ENCODE measurements at places on chromosomes 2 and 18. TPM values are rescaled to one million over a fixed set of nuclear protein-coding genes. Genes with fewer than 3 reads are reported as not detected.

DNA sequence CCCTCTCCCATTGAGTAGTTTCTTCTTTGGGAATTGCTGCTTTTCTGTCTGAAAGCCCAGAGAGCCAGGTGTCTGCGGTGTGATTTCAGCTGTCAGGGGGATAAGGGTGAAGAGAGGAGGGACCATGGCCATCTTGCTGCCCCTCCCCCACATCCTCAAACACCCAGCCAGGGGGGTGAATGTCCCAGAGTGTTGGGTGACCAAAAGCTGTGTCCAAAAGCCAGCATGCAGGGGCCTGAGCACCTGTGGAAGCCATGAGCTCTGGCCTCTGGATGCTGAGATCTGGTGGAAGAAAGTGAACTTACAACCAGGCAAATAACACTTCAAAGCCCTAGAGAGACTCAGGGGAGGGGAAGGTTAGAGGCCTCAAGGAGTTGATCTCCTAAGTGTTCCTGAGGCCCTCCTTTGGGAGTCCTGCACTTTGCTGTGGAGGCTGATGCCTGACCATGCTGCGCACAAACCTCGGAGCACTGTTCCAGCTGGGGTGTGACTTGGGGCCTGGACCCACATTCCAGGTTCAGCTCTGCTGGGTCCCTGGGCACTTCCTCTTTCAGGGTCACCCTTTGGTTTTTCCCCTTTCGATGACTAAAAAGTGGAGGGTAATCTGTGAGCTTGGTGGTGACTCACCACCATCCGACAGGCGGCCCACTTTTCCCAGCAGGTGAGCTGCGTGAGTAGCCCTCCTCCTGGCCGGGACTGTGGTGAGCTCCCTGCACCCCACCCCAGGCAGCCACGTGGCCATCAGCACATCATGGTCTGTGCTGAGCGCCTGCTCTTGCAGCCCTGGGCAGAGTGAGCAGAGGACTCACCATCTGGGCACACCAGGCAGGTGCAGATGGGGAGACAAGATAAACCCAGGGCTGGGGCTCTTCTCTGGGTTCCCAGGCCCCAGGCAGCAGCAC lies 66.8 kb upstream of the FOSL2 start:
- DNase-seq = no peak

DNA sequence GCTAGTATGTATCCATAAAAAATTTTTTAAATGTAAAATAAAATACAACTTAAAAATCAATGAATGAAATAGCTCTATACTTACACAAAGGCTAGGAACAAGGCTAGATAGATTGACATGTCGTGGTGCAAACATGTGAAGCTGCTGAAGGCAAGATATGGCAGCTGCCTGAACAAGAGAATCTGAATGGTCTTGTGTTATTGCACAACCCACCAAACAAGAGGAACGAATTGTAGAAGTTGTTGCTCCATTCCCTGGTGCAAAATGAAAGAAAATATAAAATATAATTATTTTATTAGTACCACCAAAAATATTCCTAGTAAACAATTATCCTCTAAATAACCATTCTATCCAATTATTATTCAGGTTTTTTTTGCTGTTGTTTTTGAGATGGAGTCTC lies 46.4 kb downstream of the HEATR5B start:
- no peak for DNase-seq

GRCh38 chr2:192437653-192438052 lies 242.9 kb upstream of the TMEFF2 start:
- DNase-seq = no peak

- DNase-seq = no peak
Observed at GRCh38 chr18:45723567-45724355, at the start of gene SLC14A1. Gene SLC14A1 (plus strand): TSS chr18:45724181. CDS start chr18:45730321, 6,140 bp downstream.

GRCh38 chr18:36757991-36758390 lies 70.8 kb downstream of the TPGS2 start:
- DNase-seq = no peak

DNA sequence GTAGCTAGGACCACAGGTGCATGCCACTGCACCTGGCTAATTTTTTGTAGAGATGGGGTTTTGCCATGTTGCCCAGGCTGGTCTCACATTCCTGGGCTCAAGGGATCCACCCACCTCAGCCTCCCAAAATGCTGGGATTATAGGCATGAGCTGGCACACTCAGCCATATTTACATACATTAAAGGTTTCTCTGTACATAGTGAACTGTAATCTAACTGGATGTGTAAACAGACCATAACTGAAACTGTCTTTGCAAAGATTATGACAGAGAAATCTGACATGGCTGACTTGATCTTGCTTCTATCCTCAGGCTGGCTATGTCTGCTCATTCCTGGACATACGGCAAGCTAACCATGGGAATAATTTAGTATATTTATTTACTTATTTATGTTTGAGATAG lies 139.2 kb upstream of the XPO1 start:
- DNase-seq = no peak

- no peak for DNase-seq
Observed at GRCh38 chr2:20122864-20123263, 71.4 kb upstream of the LAPTM4A start.

GRCh38 chr2:33354981-33355380 lies 121.5 kb upstream of the RASGRP3 start:
- DNase-seq = no peak

DNA sequence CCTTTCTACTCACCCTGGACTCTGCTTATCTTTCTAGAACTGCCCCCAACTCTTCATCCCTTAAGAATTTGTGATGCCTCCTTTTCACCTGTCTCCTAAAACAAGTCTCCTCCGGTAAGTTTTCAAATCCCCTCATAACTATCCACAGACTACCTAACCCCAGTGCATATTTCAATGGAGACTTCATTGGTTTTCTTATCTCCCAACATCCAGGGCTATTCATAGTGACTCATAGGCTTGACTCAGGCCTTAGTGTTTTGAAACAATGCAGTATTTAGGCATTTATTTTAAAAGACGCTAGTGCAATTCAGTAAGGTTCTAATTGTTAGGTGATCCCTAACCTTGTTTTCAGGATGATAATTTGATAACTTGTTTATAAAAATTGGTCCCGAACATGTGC lies 399.2 kb downstream of the CPS1 start:
- DNase-seq = no peak

GRCh38 chr2:108074946-108075345 lies 88.6 kb downstream of the SLC5A7 start:
- no peak for DNase-seq

DNA sequence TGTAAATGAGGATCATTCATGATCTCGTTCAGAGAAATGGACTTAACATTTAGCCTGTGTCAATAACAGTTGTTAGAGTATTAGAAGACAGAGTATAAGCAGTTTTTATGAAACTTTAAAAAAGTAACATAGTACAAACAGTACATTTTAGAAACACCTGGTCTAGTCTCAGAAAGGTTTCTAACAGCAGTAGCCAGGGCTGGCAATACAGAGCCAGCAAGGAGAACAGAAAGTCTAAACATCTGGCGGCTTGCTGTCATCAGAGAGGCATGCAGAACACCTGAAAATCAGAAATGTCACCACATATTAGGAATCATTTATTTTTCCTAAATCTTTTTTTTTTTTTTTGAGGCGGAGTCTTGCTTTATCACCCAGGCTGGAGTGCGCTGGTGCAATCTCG lies 50.1 kb downstream of the RPL31 start:
- DNase-seq = no peak

GRCh38 chr2:31764169-31764568 lies 183.4 kb upstream of the SRD5A2 start:
- no peak for DNase-seq

- no peak for DNase-seq
Observed at GRCh38 chr18:49648811-49649210, 87.0 kb downstream of the LIPG start.

GRCh38 chr2:215917953-215918620 lies 95.3 kb downstream of the MREG start:
- DNase-seq = no peak

DNA sequence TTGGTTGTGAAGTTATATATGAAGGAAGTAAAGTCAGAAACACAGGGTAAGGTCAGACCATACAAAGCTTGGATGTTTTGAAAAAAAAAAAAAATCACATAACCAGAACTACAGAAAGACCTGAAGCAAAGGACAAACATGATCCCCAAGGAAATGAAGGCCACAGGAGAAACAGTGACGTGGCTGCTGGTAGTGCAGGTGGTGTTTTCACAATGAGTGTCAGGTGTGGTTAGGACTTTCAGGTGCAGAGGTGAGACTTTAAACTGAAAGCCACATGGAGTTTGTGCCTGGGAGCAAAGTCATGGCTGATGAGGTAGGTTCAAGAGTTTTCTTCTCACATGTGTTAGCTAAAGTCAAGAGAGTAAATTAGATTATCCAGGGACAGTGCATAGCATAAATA lies 270.7 kb downstream of the PIEZO2 start:
- DNase-seq = no peak

DNA sequence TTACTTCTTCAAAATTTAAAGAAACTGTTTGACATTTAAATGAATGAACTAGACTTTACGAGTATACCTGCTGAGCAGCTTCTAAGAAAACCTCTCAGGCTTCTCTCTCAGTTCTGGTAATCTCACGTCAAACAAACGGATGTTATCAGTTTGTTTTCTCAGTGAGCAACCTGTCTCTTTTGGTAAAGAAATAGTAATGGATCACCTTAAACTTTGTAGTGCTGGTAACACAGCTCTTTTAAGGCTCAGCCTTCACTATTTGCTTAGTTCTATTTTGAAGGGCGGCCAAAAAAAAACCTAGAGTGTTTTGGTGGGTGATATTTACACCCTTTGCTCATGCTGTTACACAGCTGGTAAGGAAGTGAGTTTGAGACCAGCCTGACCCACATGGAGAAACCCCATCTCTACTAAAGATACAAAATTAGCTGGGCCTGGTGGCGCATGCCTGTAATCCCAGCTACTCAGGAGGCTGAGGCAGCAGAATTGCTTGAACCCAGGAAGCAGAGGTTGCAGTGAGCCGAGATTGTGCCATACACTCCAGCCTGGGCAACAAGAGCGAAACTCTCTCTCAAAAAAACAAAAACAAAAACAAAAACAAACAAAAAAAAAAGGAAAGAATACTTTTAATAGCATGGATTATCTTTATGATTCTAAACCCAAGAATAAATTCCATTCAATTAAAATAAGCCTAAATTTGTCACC lies 15.9 kb downstream of the FN1 start:
- DNase-seq = no peak

DNA sequence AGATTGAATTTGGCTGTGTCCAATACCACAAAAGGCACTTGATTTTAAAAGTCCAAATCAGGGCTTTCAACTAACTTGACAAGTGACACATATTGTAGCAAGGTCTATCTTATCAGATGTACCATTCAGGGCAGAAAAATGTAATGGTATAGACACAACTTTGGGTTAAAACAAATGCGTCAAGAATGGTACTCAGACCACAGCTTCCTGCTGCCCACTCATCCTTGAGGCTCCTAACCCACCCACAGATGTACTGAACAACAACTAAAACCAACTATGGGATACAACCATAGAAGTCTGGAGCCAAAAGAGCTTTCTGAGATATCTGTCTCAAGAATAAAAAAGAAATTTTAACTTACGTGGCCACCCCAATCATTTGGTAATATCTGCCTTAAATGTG lies 105.2 kb downstream of the RBM43 start:
- DNase-seq = no peak

DNA sequence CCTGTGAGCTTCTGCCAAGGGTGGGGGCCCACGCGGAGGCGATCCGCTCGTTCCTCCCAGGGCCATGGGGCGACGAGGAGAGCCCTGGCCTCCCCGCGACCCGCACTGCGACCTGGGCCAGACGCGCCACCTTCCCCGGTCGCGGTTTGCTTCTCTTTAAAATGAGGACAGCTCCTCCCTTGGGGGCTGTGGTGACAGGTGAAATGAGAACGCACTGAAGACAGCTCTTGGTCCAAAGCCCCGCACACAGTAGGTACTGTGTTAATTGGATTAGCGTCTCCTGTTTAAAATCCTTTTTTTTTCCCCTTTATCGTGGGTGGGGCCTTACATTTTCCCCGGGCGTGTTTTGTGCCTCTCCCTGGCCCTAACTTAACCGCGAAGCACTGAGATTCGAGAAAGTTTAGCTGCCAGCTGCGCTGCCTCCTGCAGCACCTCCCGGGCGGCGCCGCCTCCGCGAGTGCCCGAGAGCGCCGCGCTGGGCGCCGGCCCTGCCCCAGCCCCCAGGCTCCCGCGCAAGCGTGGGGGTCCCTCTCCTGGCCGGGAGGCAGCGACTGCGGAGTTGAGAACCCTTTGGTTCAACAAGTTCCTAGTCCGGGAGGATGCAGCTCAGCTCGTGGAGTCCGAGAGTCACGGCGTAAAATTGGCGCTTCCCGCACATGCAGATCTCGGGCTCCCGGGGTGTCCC lies 1.1 kb downstream of the HPCAL1 start:
- DNase-seq = peak; percentile 46

DNA sequence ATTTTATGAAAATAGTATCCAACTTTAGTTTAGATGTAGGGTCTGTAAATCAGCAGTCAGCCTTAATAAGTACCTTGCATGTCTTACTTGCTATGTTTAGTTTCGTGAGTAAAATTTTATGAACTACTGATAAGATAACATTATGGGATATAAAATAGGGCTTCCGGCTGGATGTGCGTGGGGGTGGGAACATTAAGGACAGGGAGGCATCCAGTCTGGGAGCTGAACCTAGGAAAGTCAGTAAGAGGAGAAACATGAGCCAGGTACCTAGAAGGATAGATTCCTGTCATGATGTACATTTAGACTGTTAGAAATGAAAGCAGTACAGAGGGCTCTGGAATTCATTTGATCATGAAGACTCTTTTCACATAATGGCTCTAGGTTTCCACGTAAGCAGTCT lies 12.7 kb upstream of the KCNJ13 start:
- DNase-seq = no peak

DNA sequence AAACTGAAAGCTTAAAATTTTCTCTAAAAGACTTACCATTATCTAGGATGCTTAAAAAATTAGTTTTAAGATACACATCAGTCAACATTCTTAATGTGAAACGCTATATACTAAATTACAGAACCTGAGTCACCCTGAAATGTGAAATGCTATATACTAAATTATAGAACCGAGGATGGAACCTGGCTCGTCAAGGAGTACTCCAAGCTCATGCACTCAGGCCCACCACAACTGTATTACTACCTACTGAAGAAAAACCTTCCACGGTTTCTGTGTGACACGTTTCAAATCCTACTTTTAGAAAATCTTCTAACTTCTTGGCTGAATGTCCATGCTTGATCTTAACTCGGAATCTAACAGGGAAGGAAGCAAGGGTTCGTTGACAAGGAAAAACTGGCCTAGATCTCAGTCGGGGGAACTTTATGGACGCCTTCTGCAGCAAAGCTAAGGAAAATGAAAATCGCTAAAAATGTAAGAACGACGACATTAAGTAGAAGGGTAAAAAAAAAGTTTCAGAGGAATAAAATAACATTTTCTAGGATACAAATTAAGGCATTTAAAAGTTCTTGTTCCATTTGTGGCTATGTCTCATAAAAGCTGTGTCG lies 1.4 kb downstream of the PRKD3 start:
- DNase-seq = no peak

The NEB gene
- total RNA-seq = 0.77 TPM

The LRRTM1 gene
- total RNA-seq = 1.5 TPM

The AOX1 gene
- total RNA-seq = 2.8 TPM

The ELOA2 gene
- total RNA-seq = not detected

The CTAGE1 gene
- total RNA-seq = not detected

The TANC1 gene
- total RNA-seq = 13.2 TPM

The FSHR gene
- not detected for total RNA-seq

The PLGLB2 gene
- 2.2 TPM for total RNA-seq

The AMER3 gene
- total RNA-seq = 1.4 TPM

Measured in neural crest cell (in vitro differentiated cells).